Epithelial cell of prostate (primary cell): ENCODE measurements at places on chromosomes 7 and 10.

DNA sequence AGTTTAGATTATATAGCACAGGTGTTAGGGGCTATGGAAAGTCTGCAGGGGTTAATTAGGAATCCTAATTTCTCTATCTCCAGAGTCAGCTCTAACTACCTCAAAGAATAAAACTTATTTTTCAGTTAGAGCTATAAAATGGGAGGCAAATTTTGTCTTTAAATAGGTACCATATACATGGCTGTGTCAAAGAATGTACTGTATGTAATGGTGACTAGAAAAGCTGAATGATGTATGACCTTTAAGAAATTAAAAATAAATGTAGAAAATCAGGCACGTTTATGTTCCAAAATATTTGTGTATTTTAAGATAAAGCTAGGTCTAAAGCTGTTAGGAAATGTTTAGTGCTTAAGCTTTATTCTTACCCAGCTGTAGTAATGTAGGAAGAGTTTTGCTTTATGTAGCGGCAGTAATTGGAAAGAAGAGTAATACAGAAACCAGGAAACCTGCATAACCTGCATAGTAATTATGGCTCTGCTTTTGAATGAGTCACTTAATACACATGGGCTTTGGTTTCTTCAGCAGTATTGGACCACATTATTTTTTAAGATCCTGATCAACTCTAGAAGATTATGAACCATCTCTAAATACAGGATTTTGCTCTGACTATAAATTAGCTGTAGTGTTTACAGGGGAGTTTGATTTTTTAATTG lies 85.0 kb downstream of the KMT2E start:
- DNase-seq: peak; percentile 41

GRCh38 chr10:13453896-13454295 lies 74.9 kb downstream of the BEND7 start:
- DNase-seq: no peak

DNA sequence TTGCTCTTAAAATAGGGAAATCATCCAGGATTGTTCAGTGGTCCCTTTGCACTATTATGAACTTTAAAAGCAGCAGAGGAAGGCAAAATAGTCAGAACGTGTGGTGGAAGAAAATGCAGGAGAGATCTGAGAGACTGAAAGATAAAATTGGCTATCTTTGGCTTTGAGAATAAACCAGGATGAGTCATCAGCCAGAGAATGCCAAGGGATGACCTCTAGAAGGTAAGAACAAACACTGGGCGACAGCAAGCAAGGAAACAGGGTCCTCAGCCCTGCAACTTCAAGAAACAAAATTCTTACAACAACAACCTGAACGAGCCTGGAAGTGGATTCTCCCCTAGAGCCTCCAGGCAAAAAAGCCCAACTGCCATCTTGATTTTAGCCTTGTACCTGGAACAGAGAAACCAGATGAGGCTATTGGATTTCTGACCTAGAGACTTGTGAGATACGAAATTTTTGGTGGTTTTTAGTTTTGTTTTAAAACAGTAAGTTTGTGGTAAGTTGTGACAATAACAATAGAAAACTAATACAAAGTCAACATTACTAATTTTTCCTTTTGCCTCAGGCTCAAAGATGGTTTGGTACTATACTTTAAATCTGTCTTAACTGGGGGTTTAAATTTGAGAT lies 130.2 kb upstream of the CNTNAP2 start:
- DNase-seq: no peak

DNA sequence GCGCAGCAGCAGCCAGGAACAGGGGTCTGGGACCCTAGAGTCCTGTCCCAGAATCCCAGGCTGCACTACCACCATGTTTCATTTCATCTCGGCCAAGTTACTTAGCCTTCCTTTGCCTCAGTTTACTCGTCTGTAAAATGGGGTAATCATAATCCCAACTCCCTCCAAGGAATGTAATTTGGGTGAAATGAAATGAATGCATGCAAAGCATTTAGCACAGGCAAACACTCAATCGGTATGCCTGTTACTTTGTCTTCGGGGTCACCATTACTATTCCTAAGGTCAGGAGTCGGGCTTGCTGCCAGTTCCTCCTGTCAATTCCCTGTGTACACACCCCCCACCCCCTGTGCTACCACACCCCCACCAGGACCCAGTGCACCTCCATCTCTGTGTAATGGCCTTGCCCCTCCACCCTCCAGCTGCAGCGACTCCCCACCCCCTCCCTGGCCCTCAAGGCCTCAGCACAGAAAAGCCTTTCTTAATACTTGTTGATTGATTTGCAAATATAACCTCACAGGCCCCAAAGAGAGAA lies 1.7 kb downstream of the TNS3 start:
- no peak for DNase-seq

GRCh38 chr10:21424459-21424861 lies 101.0 kb downstream of the SKIDA1 start:
- no peak for DNase-seq

DNA sequence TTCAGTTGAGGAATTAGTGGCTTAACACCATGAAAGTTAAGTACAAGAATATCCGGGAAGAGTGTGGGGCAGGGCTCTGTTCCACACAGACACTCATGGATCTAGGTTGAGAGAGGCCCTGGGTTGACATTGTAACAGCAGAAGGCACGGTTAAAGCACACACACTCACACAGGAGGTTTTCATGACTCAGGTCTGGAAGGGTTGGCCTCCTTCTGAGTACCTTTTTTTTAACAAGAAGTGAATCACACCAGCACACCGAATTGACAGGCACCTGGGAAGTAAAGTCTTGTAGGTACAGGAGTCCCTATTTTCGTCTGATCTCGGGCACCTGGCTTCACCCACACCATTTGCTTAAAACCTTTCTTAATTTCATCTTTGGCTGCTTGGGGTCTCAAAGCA lies 509.4 kb upstream of the ADARB2 start:
- DNase-seq: peak; percentile 6

GRCh38 chr7:40918701-40919271 lies 784.0 kb downstream of the SUGCT start:
- DNase-seq: peak; percentile 62

- DNase-seq: no peak
Measured at GRCh38 chr10:126639084-126639483, 31.4 kb downstream of the C10orf90 start.

- DNase-seq: no peak
Measured at GRCh38 chr10:132360766-132361447, 28.9 kb downstream of the LRRC27 start.

DNA sequence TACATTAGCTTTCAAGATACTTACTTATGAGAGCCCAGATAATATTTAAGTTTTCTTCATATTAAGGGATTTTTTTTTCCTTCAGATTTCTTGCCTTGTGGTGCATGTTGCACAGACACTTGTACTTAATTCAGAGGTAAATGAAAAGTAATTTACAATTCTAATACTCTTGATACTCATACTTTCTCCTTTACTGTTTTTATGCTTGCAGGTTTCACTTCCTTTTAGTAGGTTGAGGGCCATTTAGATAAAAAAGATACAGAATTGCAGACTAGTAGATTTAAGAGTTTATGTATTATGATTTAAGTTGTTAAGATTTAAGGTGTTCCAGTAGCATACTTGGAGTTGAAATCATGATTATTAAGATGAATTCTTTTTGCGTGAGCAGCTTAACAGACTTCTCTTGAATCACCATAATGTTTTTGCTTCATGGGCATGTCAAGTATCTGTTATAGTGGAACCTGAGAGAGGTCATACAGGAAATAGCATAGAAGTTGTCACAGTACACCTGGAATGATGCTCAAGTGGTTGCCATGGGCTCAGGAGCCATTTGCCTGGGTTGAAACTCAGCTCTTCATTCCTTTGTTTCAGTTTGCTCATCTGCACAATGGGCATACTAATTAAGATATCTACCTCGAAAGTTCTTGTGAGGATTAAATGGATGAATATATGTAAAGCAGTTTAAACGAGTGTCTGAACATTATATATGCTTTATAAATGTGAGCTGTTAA lies 174.8 kb upstream of the PRPS1L1 start:
- DNase-seq: no peak

GRCh38 chr7:149330914-149331567 lies 69.0 kb downstream of the ZNF783 start:
- no peak for DNase-seq

GRCh38 chr7:150451833-150452461 lies 1.5 kb downstream of the GIMAP8 start:
- no peak for DNase-seq

DNA sequence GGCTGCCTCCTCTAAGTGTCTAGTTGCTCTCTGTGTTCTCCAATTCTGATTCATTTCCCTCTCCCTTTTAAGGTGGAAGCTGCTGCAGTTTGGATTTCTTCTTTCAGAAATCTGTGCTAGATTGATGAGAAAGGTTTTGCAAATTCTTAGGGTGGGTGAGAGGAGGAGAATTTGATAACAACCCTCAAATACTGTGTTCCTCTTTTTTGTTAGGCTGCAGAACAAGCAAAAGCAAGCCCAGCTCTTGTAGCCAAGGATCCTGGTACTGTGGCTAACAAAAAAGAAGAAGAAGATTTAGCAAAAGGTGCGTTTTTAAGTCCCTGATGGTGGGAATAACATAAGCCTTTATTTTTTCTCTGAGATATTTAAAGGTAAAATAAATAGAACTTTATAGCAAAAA lies 49.1 kb downstream of the STAM start:
- no peak for DNase-seq

DNA sequence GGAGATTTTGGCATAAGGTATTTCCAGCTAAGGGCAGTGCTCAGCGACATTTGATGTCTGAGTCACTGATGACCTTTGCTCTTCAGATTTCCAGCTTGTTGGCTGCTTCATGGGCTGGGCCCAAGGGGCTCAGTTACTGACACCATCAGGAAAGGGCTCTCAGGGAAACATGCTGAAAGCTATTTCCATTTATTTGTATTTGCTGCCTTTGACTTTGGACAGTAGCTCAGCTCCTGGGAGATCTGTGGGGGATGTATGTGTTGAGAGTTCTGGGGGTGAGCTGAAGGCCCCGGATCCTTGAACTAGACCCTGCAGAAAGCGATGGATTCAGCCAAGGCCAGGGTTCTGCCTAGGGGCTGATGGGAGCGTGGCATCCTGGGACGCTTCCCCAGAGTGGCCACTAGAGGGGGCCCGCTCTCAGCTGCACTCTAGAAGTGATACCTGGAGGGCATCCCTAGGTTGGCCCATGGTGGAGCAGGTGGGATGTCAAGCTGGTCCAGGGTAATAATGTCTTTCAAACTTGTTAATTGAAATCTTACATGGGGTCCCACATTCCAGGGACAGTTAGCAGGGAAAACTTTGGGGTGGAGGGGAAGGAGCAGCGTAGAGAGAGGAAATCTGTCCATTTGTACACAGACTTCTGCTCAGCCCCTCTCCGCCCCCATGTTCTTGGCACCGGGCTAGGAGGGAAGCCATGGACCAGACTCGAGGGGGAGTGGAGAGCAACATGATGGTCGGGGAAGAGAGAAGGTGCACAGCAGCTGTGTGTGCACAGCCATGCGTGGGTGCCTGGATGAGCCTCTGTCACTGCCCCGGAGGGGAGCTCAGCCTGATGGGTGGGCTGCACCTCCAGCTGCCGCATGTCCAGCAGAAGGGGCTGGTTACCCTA lies 3.0 kb upstream of the BTBD16 start:
- DNase-seq: no peak

- DNase-seq: no peak
Measured at GRCh38 chr7:129970816-129971215, 18.1 kb upstream of the UBE2H start.

- DNase-seq: no peak
Measured at GRCh38 chr10:30882281-30882680, 149.4 kb downstream of the ZNF438 start.

DNA sequence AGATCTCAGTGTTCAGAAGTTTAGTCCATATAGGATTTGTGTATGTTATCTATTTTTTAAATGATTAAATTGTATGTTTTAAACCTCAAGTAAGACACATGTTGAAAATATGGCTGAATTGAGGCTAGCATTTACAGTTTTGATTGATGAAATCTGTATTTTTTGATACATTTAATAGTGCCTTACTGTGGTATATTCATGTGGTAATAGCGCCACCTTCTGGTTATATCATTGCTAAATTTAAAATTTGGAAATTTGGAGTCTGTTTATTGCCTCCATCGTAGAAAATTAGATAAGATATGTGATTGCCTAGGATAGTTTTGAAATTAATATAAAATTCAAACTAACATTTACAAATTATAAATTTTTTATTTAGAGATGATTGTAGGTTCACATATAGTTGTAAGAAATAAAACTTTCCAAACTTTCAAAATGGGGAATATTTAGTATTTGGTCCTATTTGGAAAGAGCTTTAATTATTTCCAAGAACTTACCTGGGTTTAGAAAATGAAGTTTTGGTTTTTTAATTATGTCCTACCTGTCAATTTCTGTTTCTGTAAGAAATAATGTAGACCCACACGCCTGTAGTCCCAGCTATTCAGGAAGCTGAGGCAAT lies 19.1 kb upstream of the ARMS2 start:
- no peak for DNase-seq

- no peak for DNase-seq
Measured at GRCh38 chr10:15546606-15547005, 173.1 kb downstream of the ITGA8 start.

DNA sequence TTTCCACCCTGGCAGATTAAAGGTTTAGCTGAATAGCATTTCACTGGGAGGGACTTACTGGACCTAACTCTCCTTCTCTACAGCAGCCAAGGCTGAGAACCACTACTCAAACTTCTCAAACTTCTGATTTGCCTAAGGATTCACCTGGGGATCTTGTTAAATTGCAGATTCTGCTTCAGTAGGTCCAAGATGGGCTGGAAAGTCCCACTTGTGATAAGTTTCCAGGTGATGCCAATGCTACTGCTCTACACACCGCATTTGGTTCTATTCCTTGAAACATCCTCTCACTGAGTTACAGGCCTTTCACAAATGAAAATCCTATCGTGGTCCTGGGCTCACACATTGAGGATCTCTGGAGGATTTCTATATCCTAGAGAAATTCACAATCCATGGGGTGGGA lies 147.9 kb downstream of the CHCHD3 start:
- no peak for DNase-seq

- DNase-seq: no peak
Measured at GRCh38 chr10:87841186-87841585, 22.1 kb downstream of the KLLN start.

GRCh38 chr7:158310924-158311666 lies 276.5 kb downstream of the PTPRN2 start:
- DNase-seq: no peak

DNA sequence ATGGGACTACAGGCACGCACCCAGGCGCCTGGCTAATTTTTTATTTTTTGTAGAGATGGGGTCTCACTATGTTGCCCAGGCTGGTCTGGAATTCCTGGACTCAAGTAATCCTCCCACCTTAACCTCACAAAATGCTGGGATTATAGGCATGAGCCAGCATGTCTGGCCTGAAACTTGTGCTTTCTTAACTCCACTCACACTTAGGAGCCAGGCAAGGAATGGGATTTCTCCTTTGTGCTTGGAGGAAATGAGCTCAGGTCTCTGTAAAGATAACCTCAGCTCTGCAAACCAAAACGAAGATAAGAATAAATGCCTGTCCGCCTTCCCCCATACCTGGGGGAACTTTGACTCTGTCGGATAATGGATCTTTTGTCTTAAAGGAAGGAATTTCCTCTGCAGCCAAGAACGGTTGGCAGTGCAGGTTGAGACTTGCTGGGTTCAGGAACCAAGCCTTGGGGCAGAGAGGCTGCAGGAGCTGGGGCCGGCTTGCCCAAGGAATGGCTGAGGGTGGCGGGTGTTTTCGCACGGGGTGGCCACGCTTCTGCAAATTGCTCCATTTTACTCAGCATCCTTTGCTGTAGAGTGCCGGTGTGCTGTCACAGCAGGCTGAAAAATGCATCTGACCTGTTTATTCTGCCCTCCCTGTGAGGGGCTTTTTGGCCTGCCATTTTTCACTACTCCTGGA lies 174.2 kb downstream of the KIAA1217 start:
- peak; percentile 78 for DNase-seq

GRCh38 chr7:71272509-71273490 lies 140.9 kb downstream of the GALNT17 start:
- no peak for DNase-seq

- no peak for DNase-seq
Measured at GRCh38 chr7:39085590-39086049, 107.9 kb downstream of the POU6F2 start.
